ENCODE measurements at places on chromosomes 4 and X. TPM values are rescaled to one million over a fixed set of nuclear protein-coding genes. Genes with fewer than 3 reads are reported as not detected.

DNA sequence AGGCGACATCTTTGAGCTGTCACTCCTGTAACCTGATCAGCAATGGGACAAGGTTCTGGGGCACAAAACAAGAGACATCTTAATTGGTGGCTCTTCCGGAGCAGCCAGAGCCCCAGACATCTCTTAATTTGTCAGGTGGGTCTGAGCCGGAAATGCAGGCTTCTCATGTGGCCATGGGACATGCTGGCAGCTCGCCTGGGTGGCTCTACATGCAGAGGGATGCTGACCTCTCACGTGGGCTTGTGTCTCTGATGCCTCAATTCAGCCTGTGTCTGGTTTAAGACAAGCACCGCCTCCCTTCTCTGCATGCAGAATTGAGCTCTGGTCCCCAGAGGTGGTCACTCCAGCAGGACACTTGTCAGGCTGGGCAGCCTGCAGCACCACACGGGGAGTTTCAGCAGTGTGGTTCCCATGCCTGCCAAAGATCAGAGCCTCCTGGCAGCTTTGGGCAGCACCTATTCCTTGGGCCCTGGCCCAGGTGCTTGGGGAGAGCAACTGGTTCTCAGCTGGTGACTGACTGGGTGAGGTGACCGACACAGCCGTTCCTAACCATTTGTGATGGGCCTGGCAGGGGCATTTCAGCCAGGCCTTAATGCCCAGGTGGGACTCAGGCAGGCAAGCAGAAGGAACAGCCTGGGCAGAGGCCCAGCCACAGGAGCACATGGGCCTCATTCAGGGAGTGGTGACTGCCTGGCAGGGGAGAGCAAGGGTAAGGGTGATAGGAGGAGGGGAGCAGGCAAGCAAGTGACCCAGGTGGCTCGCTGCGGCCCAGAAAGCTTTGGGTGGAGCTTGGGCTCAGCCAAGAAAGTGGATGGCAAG, 53.4 kb downstream of the HMX1 start:
- DNase-seq: no peak

DNA sequence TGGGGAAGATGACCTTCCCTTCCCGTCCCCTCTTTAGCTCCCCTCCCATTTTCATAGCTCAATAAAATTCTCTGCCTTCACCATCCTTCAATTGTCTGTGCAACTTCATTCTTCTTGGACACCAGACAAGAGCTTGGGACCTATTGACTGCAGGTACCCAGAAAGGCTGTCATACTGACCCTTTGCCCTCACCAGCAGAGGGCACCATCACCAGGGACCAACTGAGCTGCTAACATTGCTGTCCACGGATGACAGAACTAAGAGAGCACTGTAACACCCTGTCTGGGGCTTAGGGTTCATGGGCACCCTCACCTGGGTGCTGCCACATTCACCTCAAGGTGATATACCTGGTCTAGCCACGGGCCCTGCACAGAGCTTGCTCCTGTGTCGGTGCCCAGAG, 141.3 kb upstream of the VCX3B start:
- DNase-seq: no peak

DNA sequence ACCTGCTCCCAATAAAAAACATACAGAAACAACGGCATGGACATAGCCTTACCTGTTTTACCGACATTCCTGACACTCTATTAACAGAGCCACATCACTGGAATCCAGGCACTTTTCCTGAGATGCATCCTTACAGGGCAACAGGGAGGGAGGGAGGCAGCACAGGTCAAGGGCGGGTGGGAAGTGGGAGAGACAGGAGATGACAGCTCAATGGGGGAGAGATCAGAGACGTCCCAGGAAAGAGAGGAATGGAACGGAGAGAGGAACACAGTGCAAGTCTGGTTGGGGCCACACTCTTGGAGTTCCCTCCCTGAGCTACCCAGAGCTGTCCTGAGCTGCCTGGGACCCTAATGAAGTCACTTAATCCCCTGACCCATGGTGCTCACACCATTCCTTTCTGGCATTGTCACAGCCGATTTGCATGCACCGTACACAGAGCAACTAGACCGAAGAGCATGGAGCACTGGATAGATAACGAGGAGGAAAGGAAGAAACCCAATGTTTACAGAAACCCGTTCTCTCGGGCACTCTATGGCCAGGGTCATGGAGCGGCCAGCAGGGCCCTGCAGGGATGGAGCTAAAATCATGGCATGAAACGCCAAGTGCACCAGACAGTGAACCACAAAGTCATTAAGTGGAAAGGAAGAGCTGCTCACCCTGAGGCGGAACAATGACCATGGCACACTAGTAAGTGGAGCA, 93.1 kb downstream of the NSUN7 start:
- DNase-seq: no peak

DNA sequence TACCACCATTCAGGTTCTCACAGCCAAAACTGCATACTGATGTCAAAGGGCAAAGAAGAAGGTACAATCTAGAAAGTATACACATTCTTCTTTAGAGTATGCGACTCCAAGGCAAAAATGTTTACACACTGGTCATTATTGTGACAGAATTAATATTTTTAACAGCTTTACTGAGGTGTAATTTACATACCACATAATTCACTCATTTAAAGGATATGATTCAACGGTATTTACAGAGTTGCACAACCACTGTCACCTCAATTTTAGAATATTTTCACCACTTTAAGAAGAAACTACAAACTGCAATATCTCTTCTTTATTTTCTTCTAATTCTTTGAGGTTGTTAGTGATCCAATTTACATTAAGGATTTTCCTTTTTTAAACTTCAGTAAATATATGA, 325.4 kb upstream of the SMIM31 start:
- no peak for DNase-seq

GRCh38 chrX:38489341-38489740, 72.0 kb upstream of the TSPAN7 start:
- no peak for DNase-seq

- DNase-seq: no peak
These were observed 141.6 kb downstream of the PCDH18 start for GRCh38 chr4:137390707-137391106.

- no peak for DNase-seq
These were observed 896 bp downstream of the KDR start for GRCh38 chr4:55124322-55125076.

DNA sequence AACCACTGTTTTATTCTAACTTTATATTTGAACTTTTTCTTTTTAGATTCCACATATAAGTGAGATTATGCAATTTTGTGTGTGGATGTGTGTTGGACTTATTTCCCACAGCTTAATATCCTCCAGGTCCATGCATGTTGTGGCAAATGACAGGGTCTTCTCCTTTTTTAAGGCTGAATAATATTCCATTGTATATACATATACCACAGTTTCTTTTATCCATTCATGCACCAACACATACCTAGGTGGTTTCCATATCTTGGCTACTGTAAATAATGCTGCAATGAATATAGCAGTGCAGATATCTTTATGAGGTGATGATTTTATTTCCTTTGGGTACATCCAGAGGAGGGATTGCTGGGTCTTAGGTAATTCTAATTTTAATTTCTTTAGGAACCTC, 69.0 kb downstream of the SNCA start:
- no peak for DNase-seq

DNA sequence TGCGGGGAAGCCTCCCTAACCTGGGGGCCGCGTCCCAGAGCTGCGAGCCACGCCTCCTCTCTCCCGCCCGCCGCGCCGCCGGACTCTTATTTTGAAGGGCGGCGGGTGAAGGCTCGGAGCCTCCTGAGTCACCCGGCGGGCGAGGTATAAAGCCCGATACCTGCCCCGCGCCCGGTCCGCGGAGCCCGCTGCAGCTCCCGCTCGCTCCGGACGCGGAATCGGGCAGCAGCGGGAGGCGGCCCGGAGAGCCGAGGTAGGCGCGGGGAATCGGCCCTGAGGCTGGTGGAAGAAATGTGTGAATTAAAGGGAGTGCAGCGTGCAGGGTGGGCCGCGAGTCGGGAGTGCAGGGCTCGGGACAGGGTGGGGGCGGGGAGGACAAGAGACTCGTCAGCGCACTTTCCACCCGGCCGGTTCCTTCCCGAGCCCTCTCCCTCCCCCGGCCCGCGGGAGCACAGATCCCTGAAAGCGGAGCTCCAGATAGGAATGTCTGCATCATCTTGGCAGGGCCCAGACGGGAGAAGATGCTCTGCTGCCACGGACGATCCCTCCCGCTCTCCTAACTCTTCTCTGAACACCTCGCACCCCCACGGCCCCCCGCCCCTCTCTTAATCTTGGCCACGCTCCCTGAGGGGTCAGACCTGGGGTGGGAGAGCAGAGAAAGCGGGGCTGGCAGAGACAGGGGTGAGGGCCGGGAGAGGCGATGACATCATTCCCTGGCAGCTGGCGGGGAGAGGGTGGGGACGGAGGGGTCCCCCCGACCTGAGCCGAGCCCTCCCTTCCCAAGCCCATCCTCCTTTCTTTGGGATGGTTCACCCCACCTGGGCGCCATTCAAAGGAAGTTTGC, 177.9 kb downstream of the CBR4 start:
- peak; percentile 47 for DNase-seq

GRCh38 chr4:7938609-7939376, 868 bp downstream of the AFAP1 start:
- no peak for DNase-seq

DNA sequence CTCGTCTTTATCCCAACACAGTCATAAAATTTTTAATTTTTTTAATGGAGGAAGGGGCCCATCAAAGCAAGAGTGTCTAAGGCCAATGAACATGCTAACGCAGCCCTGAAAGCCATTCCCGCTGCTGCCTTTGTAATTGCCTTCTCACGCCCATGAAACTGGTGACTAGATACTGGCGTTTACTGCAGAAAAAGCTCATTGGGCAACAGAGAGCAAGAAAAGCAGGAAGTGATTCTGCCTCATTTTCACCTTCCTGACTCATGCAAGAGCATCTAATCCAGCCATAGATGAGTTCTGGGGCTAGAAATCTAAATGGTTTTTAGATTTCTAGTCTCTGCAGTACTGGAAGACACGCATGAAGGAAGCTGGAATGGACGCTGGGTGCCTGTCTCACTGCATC, 72.5 kb downstream of the ANXA3 start:
- no peak for DNase-seq

GRCh38 chr4:11009281-11009680, 324.7 kb upstream of the CLNK start:
- DNase-seq: no peak

DNA sequence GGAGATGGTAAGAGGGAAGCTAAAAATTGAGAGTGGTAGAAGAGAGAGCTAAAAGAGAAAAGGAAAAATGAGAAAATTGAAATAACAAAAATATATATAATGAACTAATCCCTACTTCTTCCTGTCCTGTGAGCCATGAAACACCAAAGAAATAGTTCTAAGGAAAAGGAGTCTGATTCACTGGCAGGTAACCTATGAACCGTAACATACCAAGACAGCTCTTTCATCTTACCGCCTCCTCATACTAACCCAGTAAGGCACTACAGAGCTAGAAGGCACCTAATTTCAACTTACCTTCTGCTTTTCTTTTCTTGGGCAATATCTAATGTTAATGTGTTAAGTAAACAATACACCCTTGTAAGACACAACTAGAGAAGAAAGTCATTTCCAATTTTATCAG, 297.7 kb upstream of the DIAPH2 start:
- DNase-seq: no peak

DNA sequence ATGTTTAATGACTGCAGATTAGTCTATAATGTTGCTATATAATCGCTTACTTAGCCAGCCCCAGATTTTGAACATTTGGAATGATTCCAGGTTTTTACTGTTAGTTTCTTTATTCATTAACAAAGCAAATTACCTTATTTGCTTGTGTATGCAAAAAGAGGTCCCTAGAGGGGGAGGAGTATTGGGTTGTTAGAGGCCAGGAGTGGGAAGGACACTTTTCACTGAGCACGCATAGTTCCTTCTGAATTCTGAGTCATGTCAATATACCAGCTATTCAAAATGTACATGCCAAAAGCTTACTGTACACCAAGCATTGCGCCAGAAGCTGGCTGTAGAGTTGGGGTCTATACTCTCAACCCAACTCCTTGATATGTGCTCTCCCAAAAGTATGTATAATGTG, 5.1 kb upstream of the DGAT2L6 start:
- no peak for DNase-seq

GRCh38 chr4:3082925-3083515, 8.5 kb downstream of the HTT start:
- no peak for DNase-seq

DNA sequence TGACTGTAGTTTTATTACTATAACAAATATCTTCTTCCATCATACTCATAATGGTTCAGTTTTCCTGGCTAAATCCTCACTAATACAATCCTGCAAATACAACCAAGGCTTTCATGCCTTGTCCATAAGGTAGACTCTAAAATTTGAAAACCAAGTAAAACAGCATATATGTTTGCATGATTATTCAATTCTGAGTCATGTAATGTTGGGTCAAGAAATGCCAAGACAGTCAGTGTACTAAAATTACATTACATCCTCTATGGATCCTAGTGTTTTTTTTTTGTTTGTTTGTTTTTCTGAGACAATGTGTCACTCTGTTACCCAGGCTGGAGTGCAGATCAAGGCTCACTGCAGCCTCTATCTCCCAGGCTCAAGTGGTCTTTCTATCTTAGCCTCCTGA, 38.6 kb upstream of the TEX13D start:
- no peak for DNase-seq

GRCh38 chr4:726838-727237, 21.2 kb downstream of the PCGF3 start:
- no peak for DNase-seq

DNA sequence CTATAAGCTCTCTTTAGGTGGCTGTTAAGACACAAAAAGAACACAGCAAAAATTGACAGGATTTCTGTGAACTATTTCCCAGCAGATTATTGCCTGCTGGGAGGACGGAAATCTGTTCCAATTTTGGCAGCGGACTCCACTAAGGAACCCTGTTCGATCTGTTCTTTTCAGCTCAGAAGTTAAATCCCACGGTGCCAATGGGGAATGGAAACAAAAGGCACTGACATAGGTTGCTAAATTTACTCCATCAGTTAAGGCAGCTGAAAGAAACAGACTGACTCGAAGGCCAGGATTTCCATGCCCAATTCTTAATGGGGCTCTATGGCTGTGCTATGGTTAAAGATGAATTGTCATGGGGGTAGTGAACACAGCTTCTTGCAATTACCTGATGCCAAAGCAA, 126.5 kb upstream of the HPGD start:
- DNase-seq: no peak

The RS1 gene
- not detected for total RNA-seq

The LINC00632 gene
- 0.48 TPM for total RNA-seq

The SLITRK4 gene
- not detected for total RNA-seq

The ADH1B gene
- not detected for total RNA-seq

The WNK3 gene
- total RNA-seq: 3.3 TPM

The FHDC1 gene
- 0.62 TPM for total RNA-seq

The ADGRG2 gene
- total RNA-seq: 6.5 TPM

Measured in A172 (cell line).